ENCODE measurements at places on chromosomes 3 and 15.
A peak's percentile ranks its signal among the peaks of the same experiment; 100 is the strongest.

GRCh38 chr3:38043486-38043885 is 4.5 kb downstream of the DLEC1 start:
- DNase-seq = no peak

DNA sequence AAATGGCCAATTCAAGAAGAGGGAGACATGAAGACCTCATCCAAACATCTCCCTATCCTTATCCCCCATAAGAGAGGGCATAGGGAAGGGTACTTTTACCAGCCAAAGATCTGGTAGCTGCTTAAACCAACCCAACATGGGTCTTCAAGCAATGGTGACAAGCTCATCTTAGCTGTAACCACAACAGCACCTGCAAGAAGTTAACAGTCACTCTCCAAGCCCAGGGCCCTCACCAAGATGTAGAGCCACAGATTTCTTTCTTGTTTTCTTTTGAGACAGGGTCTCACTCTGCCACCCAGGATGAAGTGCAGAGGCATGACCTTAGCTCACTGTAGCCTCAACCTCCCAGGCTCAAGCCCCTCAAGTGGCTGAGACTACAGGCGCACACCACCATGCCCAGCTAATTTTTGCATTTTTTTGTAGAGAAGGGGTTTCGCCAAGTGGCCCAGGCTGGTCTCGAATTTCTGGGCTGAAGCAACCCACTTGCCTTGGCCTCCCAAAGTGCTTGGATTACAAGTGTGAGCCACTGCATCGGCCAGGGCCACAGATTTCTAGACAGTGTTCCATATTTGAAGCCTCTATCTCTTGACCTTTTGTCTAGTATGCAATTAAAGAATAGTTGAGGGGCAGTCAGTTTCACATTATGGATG is 57.1 kb downstream of the DHX30 start:
- no peak for DNase-seq

- no peak for DNase-seq
Observed at GRCh38 chr3:71876135-71877105, 91.5 kb upstream of the PROK2 start.

GRCh38 chr3:99984139-99984538 is 130.2 kb downstream of the FILIP1L start:
- no peak for DNase-seq

DNA sequence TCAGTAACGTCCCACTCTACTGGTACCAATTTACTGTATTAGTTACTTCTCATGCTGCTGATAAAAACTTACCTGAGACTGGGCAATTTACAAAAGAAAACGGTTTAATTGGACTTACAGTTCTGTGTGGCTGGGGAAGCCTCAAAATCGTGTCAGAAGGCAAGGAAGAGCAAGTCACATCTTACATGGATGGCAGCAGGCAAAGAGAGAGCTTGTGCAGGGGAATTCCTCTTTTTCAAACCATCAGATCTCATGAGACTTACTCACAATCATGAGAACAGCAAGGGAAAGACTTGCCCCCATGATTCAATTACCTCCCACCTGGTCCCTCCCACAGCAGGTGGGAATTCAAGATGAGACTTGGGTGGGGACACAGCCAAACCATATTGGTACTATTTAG is 908.2 kb upstream of the NR2F2 start:
- DNase-seq = no peak

GRCh38 chr3:55708242-55708641 is 221.1 kb upstream of the WNT5A start:
- peak; percentile 47 for DNase-seq

GRCh38 chr15:83106994-83107840 is at the start of gene TM6SF1:
TSS of gene TM6SF1 (plus strand) at chr15:83107645. CDS start at chr15:83107681, 36 bp downstream.
- DNase-seq = peak; percentile 15

DNA sequence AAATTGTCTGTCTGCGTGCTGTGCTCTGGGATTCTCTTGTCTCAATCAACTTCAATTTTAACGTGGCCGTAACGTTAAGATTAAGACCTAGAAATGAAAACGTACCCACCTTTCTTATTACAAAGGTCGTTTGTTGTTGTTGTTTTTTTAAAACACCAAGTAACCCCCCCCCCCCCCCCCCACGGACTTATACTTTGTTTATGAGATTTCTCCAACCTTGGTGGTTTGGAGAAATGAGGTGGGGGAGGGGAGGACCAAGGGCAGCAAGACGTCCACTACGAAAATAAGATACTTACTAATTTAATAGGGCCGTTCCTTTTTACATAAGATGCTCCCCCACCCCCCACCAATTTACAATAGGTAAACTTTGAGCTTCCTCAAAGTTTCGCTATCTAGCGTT is 244.4 kb upstream of the TOPAZ1 start:
- DNase-seq = peak; percentile 36

DNA sequence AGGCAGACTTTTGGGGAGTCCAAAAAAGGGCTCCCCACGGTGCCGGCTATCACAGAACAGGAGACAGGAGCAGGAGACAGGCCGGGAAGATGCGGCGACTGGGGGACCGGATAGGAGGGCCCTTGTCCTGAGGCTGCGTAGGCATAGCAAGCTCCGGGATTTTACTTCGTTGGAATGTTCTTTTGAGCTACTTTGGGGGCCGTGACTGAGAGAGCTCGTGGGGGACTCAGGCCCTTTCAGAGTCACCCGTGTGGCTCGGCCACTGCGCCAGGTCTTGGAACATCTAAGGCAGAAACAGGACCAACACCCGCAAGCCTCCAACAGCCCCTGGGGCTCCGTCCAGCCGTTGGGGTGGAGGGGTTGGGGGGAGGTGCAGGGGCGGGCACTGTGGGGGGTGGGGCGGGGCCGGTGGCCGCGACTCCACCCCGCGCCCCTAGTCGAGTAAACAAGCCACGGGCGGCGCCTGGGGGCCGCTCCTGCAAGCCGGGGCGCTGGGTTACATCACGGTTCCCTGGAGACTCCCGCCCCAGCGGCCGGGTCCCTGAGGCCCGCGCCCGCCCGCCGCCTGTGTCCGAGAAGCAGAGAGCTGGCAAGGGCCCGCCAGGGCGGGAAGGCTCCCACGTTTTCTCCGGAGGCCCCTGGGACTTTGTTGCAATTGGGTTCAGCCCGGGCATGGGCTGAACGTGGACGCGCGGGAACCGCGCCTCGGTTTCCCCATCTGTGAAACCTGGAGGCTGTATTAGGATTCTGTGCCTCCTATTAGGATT is 23.3 kb upstream of the C15orf39 start:
- no peak for DNase-seq

GRCh38 chr15:74782259-74783071 is 585 bp downstream of the CSK start:
- no peak for DNase-seq

- no peak for DNase-seq
Observed at GRCh38 chr15:25182736-25183445, 228.1 kb downstream of the SNRPN start.

DNA sequence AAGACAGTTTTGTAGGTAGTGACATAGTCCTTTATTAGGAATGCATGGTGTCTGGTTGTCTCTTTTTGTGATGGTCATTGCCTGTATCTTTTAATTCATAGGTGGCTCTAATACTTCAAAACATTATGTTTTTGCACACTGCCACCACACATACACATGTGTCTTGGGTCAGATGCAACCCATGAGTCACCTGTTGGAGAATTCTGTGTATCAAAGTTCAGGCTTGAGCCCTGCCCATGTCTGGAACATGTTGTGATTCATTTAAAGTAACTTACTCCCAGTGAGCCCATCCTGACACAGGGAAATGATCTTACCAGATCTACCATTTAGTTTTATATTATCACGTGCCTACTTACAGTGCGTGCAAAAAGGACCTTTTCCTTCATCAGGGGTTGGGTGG is 142.7 kb downstream of the GHSR start:
- no peak for DNase-seq

- no peak for DNase-seq
Observed at GRCh38 chr15:27086149-27086548, 115.2 kb downstream of the GABRG3 start.

GRCh38 chr3:105431200-105431599 is 64.5 kb downstream of the ALCAM start:
- no peak for DNase-seq

GRCh38 chr3:194930377-194931204 is 244.9 kb downstream of the FAM43A start:
- no peak for DNase-seq
